ENCODE measurements at places on chromosomes 6 and 20. TPM values are rescaled to one million over a fixed set of nuclear protein-coding genes. Genes with fewer than 3 reads are reported as not detected.

DNA sequence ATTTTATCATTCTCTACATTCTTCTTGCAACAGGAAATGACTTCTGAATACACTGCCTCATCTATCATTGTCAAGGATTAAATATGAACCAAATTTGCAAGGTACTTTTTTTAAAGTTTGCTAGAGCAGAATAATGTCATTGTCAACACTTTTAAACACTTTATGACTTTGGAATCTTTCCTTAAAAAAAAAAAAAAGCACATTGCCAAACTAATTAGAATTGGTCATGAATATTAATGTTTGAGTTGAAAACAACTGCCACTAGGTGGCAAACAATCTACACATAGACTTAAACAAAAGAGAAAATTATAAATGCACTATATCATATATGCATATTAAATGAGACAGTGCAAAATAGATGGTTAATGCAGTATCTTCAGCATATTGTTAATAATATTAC lies 32.5 kb upstream of the TMEM244 start:
- peak; percentile 11 for DNase-seq

GRCh38 chr6:68726337-68726736 lies 91.3 kb downstream of the ADGRB3 start:
- no peak for DNase-seq

- no peak for DNase-seq
Observed at GRCh38 chr6:24229696-24230405, 103.8 kb downstream of the NRSN1 start.

DNA sequence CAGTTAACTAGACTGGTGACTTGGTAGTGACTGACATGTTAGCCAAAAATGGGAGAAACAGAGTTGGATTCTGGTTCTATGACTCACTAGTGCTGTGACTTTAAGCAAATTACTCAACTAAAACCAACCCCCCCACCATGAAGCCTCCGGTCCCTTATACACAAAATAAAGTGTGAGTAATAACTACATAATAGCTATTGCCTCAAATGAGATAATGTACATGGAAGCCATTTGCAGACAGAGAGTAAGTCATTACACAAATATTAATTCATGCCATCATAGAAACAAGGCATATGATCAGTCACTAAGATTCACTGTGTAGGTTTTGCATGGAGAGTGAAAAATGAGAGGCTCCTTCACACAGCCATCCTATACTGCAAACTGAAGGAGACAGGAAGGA lies 111.9 kb downstream of the HIVEP2 start:
- DNase-seq = peak; percentile 83

GRCh38 chr6:75694406-75694805 lies 54.6 kb upstream of the MYO6 start:
- DNase-seq = peak; percentile 13

GRCh38 chr6:144820270-144820669 lies 535.1 kb downstream of the UTRN start:
- no peak for DNase-seq

DNA sequence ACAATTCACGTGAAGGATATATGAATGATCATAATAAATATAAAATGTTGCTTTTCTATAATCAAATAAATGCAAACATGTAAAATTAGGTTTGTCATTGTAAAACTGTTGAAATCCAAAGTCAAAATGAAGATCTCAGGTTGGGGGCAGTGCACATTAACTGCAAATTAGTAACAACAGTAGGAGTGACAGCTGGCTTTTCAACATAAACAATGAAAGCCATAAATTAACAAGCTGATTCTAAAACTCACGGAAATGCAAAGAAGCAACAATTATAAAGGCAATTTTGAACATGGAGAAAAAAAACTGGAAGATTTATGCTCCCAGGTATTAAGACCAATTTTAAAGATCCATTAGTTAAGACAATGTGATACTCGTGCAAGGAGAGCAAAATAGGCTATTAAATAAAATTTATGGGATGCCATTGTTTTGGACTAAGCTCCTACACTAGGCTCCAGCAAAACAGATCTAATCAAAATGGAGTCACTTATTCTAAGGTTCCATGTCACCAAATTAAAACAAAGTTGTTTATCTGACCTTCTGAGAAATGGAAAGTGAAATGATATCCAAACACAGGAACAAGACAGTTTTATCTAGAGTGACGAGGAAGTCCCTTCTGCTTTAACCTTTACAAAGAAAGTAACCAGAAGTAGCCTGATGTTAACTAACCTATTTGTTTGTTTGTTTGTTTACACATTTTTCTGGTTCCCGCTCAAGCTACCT lies 770.8 kb downstream of the EPHA7 start:
- no peak for DNase-seq

DNA sequence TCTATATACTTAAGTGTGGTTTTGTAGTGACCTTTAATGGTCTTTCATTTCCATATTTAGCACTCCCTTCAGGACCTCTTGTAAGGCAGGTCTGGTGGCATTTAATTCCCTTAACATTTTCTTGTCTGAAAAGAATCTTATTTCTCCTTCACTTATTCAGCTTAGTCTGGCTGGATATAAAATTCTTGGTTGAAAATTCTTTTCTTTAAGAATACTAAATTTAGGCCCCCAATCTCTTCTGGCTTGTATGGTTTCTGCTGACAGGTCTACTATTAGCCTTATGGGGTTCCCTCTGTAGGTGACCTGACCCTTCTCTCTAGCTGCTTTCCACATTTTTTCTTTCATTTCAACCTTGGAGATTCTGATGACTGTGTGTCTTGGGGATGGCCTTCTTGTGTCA lies 236.9 kb downstream of the THBS2 start:
- DNase-seq = no peak

Gene C20orf204
- total RNA-seq = 0.59 TPM

GRCh38 chr6:23690453-23691049 lies 435.5 kb upstream of the NRSN1 start:
- no peak for DNase-seq

Gene DNAH8
- 0.36 TPM for total RNA-seq

Measured in osteoblast (primary cell).